ENCODE measurements at places on chromosomes 12 and 14.

DNA sequence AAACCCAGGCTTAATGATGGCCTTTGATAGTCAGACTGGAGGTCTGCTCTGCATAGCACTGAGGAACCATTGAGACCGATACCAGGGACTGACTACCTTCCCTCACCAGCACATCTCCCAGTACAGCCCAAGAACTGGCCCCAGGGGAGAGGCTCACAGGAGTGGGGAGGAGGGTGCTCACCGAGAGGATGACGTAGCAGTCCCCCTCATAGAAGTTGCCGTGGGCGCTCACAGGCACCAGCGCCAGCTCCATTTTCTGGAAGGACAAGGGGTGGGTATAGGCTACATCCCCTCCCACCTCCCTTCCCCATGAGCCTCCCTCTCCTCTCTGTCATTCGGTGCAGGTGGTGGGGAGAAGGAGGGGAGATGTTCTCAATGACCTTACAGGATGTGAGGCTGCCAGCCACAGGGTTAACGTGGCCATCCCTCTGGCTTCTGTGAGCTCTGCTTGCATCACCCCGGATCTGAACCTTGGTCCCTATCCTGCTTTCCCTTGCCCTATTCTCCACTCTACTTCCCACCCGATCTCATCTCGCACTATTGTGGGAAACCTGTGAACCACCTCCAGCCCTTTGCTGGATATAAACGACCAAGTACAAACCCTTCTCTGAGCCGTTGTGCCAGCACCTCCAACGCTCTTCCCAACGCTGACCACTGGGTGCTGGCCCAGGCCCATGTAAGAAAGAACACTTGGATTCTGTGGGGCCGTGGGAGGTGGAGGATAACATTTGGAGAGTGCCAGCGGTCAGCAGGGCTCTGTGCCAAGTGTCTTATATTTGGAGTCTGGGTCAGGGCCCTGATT, 4.4 kb downstream of the AVIL start:
- DNase-seq = no peak

DNA sequence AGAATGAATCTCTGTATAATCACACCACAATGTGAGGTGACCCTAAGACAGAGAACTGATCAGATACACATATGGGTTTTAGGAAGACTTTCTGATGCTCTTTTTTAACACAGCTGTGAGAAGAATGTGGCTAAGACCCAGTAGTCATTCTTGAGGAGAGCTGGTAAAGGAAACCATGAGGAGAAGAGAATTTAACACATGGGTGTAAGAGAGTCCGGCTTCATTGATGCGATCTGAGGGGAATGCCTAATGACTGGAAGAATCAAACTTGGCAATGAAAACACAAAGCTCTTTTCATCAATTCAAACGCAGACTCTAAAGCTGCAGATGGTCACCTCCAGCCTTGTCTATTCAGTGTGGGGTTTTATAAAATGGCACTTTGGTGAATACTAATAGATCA, 79.3 kb downstream of the FOXA1 start:
- DNase-seq = no peak

DNA sequence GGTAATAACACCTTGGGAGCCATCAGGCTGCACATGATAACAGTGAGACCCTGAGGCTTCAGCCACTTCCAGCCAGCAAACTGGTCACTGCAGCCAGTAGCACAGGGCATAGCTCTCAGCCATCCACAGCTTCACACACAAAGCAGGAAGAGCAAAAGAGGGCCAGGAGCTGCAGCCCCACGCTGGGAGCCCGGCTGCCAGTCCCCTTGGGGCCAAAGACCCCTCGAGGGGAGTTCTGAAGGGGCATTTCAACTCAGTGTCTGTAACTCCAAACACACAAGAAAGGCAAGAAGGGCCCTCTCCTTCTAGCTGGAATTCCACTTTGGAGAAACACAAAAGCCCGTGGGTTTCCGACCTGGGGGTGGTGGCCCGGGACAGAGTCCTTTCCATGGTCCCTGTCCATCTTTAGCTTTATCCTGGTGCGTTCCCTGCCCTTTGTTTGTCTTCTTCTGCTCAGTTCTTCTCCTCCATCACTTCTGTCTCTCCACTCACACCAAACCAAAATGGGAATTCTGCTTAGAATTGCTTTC, 151.8 kb upstream of the FKBP4 start:
- DNase-seq = no peak

DNA sequence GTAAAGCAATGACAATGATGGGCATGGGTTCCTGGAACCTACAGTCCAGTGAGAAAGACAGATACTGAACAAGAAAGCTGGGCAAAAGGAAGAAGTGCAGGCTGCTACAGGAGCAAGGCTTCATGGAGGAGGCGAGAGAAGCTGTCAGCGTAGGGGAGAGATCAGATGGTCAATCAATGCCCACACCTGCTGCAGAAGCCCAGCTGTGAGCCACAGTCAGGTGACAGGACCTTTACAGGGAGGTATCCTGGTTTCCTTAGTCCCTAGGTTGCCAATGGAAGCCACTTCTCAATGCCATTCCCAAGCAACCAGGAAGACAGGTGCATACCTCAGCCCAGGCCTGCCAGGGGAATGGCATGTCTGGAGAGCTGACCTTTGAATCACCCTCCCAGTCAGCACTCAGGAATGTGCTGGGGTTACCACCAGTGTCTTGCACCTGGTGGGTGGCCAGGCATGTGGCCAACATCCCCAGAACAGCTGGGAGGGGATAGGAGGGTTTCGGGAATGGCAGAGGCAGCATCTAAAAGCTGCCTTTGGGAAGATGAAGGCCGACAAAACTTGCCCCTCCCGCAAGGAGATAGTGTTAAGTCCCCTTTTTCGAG, 170.3 kb downstream of the TTC7B start:
- no peak for DNase-seq

GRCh38 chr12:6452245-6452943, 552 bp downstream of the TAPBPL start:
- DNase-seq = peak; percentile 41

- no peak for DNase-seq
Measured at GRCh38 chr12:32698285-32698684, 19.2 kb downstream of the DNM1L start.

- DNase-seq = peak; percentile 89
Measured at GRCh38 chr14:67853715-67854114, 34.1 kb downstream of the RAD51B start.

- no peak for DNase-seq
Measured at GRCh38 chr14:93104961-93105360, 10.8 kb downstream of the ITPK1 start.

- no peak for DNase-seq
Measured at GRCh38 chr12:22543246-22544037, 900 bp downstream of the C2CD5 start.

GRCh38 chr12:24487606-24488005, 461.3 kb downstream of the BCAT1 start:
- no peak for DNase-seq

GRCh38 chr12:24198936-24199671, 249.6 kb upstream of the SOX5 start:
- DNase-seq = no peak

DNA sequence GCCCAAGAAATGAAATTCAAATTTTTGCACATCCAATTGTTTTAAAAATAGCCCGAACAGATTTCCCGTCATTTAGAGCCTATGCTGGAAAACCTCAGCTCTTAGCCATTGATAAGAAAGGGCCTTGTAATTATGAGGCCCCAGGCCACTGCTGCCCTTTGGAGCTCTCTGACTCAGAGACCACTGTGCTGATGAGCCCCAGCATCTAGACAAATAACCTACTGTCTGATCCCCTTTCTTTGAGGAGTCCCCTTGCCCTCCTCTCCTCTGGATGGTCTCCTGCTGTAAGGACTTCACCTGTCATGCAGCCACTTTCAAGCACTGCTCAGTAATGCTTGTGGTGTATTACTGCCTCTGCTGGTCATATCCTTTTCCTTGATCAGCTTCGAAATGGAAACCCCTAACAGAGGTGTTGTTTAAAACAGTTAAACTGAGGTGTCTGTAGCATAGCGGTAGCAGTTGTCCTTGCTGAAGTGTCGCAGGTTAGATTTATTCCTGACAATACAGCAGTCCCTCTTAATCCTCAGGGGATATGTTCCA, 159.9 kb upstream of the SRRM4 start:
- no peak for DNase-seq

- DNase-seq = no peak
Measured at GRCh38 chr14:81110186-81110585, 110.6 kb downstream of the GTF2A1 start.

DNA sequence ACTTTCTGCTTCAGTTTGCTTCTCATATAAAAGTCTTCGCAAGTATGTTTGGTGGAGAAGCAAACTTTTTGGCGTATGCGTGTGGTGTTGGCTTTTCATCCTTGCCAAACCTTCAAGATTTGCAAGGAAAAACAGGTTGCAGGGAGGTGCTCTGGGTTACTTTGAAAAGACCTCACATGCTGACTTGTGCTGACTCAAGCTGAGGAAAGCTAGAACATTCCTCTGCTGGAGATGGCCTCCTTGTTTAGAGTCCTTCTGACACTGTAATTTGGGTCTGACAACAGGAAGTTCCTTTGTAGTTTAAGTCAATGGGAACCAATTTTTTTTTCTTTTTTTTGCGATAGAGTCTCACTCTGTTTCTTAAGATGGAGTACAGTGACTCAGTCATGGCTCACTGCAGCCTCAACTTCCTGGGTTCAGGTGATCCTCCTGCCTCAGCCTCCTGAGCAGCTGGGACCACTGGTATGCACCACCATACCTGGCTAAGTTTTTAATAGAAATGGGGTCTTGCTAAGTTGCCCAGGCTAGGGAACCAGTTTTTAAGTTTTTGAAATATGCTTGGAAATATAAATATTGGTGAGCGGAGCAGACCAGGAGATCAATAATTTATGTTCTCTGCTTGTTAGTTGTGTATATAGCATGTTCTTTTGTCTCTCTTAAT, 2.6 kb upstream of the ACACB start:
- DNase-seq = no peak

DNA sequence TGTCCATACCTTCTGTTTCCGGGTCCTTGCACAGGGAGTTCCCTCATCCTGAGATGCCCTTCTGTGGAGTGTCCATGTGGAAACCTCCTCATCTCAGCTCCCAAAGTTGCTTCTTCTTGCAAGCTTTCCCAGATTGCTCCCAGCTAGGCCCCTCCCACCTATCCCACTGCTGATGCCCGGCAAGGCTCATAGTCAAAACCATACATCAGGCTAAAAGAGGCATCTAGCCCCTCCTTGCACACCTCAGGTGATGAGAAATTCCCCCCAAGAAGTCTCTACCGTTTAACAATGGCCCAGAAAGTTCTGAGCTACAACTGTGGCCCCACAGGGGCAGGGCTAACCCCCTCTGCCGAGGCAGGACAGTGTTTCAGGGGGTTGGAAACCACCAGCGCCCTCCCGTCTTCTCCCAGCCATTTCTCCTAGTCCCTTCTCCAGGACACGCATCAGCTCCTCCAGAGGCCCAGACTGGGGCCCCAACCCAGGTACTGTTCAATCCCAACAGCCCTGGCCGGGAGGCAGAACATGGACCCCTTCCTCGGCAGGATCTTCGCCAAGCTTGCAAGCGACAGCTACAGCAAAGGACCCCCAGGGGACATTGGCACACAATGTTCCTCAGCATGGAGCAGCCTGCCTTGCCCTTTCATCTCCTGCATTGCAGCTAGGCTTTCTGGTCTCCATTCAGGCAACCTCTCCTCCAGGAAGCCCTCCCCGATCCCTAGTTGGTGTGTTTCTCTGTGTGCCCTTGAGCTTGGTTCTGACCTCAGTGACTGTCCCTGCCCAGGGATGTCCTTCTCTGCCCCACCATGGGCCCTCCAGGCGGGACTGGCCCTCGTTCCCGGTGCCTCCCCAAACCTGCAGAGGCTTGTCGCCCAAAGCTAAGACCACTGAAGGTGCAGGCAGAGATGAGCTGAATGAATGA, 4.5 kb upstream of the BEGAIN start:
- no peak for DNase-seq

GRCh38 chr12:130826151-130826801, 12.8 kb downstream of the STX2 start:
- DNase-seq = peak; percentile 74

- no peak for DNase-seq
Measured at GRCh38 chr12:128798571-128799341, 25.0 kb downstream of the SLC15A4 start.

DNA sequence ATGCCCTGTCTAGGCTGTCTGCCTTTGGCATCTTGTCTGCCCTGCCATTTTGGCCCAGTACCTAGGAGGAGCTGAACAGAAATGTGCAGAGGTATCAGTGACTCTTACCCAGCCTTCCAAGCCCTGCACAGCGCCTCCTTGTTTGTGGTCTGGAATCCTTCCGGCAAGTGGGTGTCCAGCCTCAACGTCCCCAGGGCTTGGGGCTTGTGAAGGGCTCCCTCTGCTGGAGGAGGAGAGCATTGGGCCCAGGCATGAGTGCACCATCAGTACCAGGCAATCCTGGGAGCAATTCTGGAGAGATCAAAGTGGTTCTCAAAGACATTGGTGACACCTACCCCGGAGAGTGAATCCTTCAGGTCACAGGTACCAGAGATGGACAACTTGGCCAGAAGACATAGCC, 2.4 kb upstream of the TCL1B start:
- DNase-seq = peak; percentile 43

DNA sequence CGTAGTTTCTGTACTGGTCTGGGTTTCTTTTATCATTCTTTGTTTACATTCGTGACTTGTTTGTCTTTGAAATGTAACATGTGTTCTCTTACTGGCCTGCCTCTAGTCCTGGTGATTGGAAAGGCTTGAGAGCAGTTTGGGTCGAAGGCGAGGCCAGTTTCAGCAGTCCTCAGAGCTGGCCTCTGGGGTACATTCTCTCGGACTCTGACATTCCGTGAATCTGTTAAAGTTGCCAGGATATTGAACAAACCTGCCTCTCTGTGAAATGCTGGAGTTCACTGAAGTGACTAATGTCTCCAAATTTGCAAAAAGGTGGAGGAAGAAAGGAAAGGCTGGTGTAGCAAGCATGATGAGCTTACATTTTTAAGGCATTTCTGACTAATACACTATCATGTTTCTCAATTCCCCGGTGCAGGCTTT, 1.5 kb downstream of the PLEKHA5 start:
- DNase-seq = peak; percentile 34

DNA sequence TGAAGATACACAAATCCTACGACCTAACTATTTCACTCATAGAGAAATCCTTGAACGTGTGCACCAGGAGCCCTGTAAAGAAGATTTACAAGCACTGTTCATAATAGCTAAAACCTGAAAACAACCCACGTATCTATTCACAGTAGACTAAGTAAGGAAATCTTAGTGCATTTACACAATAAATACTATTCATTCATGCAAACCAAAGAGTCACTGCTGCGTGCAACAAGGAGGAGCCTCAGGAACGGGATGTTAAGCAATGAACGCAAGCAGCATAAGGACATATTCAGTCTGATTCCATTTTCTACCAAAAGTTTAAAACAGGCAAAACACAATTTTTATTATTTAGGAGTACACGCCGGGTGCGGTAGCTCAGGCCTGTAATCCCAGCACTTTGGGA, 176.6 kb downstream of the TTC7B start:
- DNase-seq = no peak

GRCh38 chr12:43835656-43836474, at the start of gene TMEM117:
Gene TMEM117 (plus strand): TSS chr12:43836081.
- DNase-seq = peak; percentile 71

DNA sequence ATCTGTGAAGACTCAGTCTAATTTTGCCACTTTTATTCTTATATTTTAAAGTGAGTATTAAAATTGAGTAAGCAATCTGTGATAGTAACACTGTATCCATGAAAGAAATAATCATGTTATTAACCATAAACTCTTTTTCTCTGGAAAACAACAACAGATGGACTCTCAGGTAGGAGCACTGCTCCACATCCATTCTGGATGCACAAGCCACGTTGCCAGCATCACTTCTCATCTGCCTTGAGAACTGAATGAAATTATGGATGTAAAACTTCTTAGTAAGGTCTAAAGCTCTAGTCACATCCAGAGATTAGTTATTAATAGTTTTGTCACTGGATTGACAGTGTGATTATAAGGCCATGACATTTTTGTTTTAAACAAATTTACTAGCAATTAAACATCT, 489.1 kb upstream of the SYT1 start:
- no peak for DNase-seq

All from suppressor macrophage treated with lipopolysaccharide for 1 hour (primary cell).